ENCODE measurements at places on chromosomes 3 and 15.

DNA sequence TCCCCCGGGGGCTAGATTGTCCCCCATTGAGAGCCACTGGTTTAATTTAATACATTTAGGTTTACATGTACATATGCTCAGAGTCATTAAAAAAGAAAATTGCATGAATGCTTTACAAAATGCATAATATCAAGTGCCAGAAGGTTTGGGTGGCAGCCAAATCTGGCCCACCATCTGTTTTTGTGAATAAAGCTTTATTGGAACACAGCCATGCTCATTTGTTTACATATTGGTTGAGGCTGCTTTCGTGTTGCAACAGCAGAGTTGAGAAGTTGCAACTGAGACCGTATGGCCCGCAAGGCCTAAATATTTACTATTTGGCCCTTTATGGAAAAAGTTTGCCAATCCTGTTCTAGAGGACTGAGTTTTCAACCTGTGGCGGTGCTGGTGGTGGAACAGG, 32.1 kb upstream of the RGMA start:
- no peak for ATAC-seq

DNA sequence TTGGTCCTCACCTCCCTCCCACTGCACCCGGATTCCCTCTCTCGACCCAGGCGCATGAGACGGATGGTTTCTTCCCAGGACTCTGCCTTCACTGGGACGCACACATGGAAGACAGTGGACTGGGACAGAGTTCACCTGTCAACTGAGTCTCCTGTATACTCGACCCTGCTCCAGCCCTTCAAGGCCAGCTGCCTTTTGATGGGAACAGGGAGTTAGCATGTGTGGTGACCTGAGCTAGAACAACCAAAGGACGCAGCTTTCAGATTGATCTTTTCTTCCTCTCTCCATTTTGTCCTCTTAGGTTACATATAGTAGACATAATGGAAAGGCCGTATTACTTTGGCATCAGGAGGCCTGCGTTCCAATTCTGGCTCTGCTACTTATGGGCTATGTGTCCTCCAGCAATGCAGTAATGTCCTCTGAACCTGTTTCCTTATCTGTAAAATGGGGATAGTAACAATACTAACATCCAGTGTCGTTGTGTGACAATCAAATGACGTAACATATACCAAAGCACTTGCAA, 94.1 kb downstream of the PEX5L start:
- no peak for ATAC-seq

DNA sequence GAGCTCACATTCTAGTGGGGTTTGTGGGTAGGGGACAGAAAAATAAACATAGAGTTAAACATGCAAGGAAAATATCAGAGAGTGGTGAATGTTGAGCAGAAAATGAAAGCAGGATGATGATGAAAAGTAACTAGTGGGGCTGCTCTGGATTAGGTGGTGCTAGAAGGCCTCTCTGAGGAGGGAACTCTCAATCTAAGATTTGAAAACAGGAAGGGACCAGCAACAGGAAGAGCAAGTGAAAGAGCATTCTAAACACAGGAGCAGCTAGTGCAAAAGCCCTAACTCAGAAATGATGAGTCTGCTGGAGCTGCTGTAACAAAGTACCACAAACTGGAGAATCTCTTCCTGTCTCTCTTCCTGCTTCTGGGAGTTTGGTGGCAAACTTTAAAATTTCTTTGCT, 468.6 kb upstream of the AGTR1 start:
- ATAC-seq: no peak

DNA sequence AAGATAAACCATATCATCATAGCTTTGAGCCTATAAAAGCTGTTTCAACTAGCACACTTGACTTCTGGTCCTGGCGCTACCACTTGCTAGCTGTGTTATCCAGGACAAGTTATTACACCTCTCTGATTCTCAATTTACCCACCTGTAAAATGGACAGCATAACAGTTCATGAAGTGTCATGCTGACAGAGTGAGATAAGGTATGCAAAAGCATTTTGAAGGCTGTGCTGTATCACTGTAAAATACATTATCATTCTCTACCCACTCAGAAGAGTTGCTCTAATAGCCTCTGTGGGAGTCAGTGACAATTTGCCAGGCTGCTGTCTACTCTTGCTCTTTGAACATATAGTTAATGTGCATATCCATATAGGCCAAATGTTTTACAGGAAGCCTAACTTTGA, 93.0 kb downstream of the SSR3 start:
- no peak for ATAC-seq

GRCh38 chr3:37024820-37025405, 31.6 kb downstream of the MLH1 start:
- ATAC-seq: no peak

GRCh38 chr15:41655716-41656115, 4.5 kb upstream of the MGA start:
- ATAC-seq: no peak

DNA sequence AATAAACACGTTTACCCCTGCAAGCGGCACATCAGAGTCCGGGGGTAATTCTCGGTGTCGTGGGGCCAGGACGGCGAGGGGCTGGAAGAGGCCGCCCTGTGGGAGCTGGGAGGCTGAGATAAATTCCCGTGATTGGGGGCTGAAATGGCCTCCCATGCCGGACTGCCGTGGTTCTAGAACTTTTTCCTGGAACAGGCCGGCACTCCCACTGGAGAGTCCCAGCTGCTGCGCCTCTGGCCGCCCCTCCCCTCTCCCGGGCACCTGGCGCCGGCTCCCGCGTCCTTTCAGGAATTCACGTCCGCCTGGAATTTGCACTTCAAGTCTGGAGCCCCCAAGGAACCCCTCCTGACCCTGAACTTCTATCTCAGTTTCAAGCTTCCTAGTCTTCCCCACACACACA, 10.8 kb upstream of the LRRC2 start:
- ATAC-seq: no peak

DNA sequence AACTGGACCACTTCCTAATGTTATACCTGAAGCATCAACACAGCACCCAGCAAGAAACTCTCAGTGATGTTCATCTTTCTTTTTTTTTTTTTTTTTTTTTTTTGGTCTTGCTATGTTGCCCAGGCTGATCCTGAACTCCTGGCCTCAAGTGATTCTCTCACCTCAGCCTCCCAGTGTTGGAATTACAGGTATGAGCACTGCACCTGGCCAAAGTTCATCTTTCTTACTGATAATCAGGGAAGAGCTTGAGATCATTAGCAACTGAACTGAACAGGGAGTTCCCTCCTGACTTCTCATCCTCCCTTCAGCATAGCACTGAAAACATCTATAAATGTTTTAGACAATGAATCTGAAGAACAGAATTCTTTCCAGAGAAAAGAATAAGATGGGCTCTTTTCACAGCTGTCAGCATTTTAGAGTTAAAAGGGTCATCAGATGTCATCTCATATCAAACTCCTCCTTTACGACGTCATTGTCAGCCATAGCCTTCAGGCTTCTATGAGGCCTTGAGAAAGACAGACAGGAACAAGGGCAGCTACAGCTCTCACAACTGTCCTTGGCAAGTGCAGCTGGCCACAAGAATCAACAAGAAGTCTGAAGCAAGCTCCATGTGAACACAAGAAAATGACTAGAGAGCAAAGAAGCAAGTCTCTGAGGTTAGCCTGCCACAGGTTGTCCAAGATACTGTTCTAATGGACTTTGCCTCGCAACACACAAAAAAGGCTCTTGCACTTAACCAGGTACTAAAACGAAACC, 33.8 kb downstream of the SCAP start:
- no peak for ATAC-seq

DNA sequence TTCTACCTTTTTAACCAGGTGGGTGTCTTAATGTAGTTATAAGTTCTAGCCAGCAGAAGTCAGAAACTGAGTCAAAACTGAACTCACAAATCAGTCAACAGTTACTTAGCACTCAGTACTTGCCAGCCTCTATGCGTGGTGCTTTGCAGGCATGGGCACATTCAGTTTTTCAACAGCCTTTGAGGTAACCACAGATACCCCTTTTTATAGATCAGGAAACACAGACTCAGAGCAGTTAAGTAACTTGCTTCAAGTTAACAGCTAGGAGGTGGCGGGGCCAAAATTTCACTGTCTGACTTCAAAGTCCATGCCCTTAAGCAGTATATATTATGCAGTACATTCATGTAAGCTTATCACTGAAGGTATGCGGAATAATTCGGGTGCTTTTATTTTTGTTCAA, 139.4 kb downstream of the FHIT start:
- ATAC-seq: no peak

DNA sequence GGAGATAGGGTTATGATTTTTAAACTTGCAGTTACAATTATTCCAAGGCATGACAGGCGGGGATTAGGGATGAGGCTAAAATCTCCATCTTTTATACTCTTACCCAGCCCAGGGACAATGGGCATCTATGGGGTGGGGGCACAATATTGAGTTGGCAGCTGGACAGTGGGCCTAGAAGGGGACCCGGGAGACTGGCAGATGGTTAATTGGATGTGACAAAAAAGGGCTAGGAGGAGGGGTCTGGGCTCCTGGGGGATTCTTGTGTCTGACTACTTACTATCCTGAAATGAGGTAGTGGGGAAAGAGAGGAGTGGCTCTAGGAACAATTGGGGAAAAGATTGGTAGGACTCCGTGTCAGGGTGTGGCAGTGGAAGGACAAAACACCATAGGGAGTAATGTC, 53.0 kb upstream of the ROPN1 start:
- no peak for ATAC-seq

DNA sequence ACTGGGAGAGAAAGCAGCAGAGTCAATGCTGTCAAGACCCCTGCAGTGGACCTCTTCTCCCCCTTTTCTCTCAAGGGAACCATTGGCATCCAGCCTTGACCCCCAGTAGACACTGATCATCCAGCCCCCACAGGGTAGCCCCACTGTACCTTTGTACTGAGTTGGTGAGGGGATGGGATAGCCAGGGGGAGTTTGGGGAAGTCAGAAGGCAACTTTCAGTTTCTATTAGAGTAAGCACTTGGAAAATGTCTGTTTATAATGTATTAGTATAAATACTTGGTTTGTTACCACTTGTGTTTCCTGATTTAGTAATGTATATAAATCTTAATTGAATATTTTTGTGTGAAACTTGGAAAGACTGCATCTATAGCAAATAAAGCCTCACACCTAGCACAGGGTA, 25.0 kb downstream of the DAG1 start:
- ATAC-seq: no peak

DNA sequence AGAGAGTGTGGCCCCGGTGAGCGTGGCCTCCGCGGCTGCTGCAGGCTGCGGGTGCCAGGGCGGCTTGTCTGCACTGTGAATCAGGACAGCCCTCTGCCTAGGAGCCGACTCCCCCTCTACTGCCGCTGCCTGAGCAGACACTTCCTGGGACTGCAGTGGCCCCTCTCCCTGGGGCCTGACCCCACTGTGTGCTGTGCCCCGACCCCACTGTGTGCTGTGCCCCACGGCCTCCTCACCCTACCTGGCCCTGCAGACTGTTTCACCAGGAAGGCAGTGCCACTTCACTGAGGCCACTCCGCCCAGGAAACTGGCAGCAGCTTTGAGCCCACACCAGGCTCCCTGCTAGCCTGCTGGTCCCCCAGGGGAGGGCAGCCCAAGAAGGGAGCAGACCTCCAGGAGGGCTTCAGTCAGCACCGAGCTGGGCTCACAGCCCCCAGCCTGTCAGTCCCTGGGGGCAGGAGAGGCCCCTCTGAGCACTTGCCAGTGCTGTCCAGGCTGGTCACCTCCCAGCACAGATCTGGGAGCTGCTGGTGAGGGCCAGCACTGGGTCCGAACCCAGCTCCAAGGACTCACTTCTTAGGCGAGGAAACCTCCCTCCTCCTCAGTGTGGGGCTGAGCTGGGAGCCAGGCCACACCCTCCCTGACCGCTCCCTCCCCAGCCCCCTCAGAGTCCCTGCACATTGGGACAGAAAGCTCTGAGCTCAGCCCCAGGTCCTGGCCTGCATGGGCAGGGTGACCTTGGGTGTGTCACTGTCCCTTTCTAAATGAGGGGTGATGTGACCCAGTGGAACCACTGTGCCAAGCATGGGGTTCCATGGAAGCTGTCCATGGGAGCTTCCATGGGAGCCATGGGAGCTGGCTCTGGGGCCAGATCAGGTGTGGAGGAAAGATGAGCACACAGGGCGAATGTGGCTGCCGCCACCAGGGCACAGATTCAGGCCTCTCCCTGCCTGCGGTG, 56.8 kb downstream of the DNAJB8 start:
- ATAC-seq: no peak

DNA sequence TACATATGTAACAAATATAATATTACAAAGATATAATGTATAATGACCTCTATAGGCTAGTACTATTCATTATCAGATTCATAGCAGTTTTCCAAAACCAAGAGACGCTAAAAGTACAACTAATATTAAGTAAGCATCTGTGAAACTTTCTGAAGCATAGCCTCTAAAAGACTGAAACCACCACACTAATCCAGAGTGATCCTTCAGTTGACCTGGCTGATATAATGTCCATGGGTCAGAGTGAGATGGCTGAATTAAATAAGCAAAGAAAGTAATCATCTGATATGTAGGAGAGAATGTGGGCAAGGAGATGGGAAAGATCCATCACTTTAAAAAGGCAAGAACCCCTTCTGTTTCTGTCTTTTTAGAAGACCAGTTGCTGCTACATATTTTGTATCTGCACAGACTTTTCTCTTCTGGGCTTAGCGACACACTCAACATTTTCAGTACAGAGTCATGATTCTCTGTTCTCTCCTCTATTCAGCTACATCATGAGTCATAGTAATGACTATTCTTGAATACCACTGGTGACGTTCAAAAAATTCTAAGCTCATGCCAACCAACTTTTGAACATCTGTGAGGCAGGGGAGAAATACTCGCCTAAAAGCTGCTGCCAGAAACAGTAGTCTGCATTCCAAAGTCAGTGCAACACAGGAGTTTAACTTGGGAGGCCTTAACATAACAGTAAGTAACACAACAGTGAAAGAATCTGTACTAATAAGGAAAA, 149.6 kb downstream of the MAGI1 start:
- peak; percentile 90 for ATAC-seq

DNA sequence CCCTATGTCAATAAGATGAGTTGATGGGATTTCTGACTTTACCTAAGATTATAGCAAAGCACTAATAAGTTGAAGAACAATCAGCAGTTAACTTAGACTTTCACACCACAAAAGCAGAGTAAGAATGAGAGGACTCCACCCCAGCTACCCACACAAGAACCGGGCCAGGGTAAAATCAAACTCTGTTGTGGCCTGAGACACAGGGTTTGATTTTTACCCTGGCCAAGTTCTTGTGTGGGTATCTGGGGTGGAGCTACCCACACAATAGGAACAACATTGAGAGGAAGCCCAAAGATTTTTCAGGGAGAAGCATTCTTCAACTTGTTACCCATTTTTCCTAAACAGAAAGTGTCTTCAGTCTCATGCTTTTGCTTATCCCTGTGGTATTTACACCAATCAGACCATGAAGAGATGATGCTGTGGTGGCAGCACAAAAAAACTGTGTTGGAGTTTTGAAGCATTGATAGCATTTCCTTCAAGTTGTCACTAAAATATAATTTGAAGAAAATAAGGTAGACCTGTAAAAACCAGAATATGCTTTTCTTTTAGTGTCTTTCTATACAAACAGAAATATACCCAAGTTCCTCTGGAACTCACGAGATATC, 25.6 kb downstream of the CPOX start:
- ATAC-seq: no peak

- no peak for ATAC-seq
Measured at GRCh38 chr15:29182590-29182989, 87.0 kb downstream of the NSMCE3 start.

- ATAC-seq: no peak
Measured at GRCh38 chr3:73401616-73402279, 223.0 kb downstream of the PDZRN3 start.

Data from esophagus mucosa (tissue), 1 donor.